ENCODE measurements at places on chromosomes 11 and 22. TPM values are rescaled to one million over a fixed set of nuclear protein-coding genes. Genes with fewer than 3 reads are reported as not detected.

The TNKS1BP1 gene
- 226 TPM for total RNA-seq

The C1QTNF4 gene
- 5.5 TPM for total RNA-seq

The CCDC89 gene
- 2.6 TPM for total RNA-seq

The OR51I1 gene
- total RNA-seq, result 0.23 TPM

The GPR137 gene
- 105 TPM for total RNA-seq

The PGA3 gene
- 0.26 TPM for total RNA-seq

The OR8H1 gene
- total RNA-seq, result not detected

The RASD2 gene
- 4.4 TPM for total RNA-seq

The MEI1 gene
- total RNA-seq, result 1.4 TPM

The KMT5B gene
- total RNA-seq, result 52.2 TPM

The SOX6 gene
- total RNA-seq, result 36.1 TPM

The OR4A16 gene
- total RNA-seq, result not detected

The MS4A4A gene
- total RNA-seq, result 28.9 TPM

The VSIG10L2 gene
- total RNA-seq, result not detected

The MS4A14 gene
- 2.5 TPM for total RNA-seq

The RNH1 gene
- total RNA-seq, result 156 TPM

The CARD18 gene
- not detected for total RNA-seq

The SNX32 gene
- total RNA-seq, result 1.4 TPM

The GSTT2B gene
- 16.2 TPM for total RNA-seq

The CHRDL2 gene
- 312 TPM for total RNA-seq

The E2F8 gene
- total RNA-seq, result 0.32 TPM

The DLG2 gene
- total RNA-seq, result 4.4 TPM

The RASSF10 gene
- 15.9 TPM for total RNA-seq

The NRXN2 gene
- 8.1 TPM for total RNA-seq

The DNAJB13 gene
- 10.2 TPM for total RNA-seq

The OR52A5 gene
- not detected for total RNA-seq

The TMEM25 gene
- total RNA-seq, result 41.5 TPM

The SLC6A5 gene
- not detected for total RNA-seq

The LDHAL6A gene
- not detected for total RNA-seq

The MS4A15 gene
- not detected for total RNA-seq

The LMNTD2 gene
- 7.5 TPM for total RNA-seq

The ZNHIT2 gene
- 15.1 TPM for total RNA-seq

The GPHA2 gene
- 1.3 TPM for total RNA-seq

The CRYBB2 gene
- not detected for total RNA-seq

The OR51B4 gene
- 0.23 TPM for total RNA-seq

The LYVE1 gene
- 19.7 TPM for total RNA-seq

The TYR gene
- total RNA-seq, result not detected

The BTG4 gene
- not detected for total RNA-seq

The CHRM4 gene
- not detected for total RNA-seq

The CPT1A gene
- total RNA-seq, result 102 TPM

The LAYN gene
- total RNA-seq, result 20.5 TPM

The OR52E8 gene
- not detected for total RNA-seq

All from mucosa of gallbladder (tissue), 1 donor.